ENCODE measurements at places on chromosomes 4 and X.

DNA sequence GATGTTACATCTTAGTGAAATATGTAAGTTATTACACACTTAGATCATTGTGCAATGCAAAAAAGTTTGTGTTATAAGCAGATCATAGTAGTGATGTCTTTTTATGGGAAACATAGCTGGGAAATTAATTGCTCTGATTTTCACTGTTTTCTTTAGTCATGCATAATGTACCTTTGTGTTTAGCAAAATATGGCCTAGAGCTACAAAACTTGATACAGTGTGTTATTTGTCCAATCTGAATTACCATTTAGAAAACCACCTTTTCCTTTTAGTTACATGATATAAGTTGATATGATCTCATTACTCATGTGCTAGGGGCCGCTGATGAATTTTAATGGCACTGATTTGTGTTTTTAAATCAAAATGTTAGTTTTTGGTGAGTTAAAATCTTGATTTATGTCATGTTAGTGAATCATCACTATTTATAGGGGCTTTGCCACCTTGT lies 2.0 kb downstream of the BMPR1B start:
- DNase-seq: no peak

GRCh38 chrX:151181088-151181487 lies 4.7 kb downstream of the GPR50 start:
- no peak for DNase-seq

- DNase-seq: no peak
These were observed 687.2 kb upstream of the CPEB2 start for GRCh38 chr4:14315129-14315528.

GRCh38 chrX:66022632-66023384 lies 17.1 kb downstream of the VSIG4 start:
- DNase-seq: no peak

GRCh38 chrX:103651151-103651773 lies 22.5 kb downstream of the TCEAL1 start:
- no peak for DNase-seq

DNA sequence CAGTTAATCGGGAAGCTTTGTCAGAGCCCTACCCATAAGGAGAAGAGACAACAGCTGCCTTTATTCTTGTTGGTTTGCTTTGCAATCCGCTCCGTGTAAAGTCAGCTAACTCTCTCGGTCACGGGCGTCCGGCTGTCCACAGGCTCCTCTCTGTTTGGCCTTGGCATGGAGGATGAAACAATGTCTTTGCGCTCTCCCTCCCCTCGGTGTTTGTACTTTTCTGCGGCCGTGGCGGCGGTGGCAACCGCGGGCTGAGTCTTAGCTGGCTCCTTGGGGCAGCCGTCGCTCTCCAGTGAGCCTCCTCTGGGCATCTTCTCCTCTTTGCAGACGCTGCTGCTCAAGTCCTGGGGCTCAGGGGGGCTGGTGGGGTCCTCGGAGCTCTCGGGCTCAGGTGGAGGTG lies 10.6 kb upstream of the IRAK1 start:
- DNase-seq: no peak

Data from thoracic aorta (tissue), 2 donors.